ENCODE measurements at places on chromosomes 5 and 9.

DNA sequence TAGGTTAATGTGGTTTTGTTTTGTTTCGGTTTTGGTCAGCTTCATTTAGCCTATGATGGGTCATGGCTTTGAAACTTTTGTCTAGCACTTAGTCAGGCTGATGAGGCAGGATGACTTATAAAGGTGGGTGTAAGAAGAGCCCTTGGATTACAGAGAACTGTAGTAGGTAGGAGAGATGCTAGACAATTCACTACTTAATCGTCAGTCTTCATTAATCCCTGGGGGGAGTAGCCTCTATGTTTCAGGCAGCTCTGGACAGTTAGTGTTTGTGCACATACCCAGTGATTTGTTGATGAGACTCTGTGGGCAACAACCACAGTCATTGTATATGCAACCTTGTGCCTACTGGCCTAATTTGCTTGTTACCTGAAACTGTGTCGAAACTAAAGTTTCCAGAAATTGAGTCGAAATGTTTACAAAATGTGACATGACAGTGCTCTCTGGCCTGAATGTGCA lies 113.3 kb downstream of the MTREX start:
- DNase-seq, result no peak

GRCh38 chr9:105053209-105053652 lies 125.3 kb upstream of the ABCA1 start:
- DNase-seq, result no peak

DNA sequence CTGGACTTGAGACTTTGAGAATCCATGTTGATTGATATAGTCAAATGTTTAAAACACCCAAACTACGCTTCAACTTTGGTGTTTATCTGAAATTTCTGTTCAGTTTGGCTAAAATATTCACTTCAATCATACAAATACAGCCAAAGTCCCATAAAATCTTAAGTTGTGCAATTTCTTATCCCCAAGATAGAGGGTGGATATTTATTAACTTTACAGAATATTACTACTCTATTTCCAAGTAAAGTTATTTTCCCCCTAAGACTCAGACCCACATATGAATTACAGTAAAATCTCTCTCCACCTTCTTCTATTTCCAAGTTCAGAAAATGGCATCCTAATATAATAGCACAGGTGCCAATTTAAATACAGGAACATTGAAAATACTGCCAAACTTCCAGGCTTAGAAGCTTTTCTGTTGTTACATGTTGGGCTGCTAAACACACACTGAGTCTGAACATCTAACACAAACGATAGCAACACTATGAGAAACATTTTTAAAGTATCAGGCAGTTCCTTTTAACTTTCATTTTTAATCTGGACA lies 290.3 kb downstream of the EBF1 start:
- DNase-seq, result no peak

- no peak for DNase-seq
Observed at GRCh38 chr5:10102706-10103497, 146.8 kb downstream of the ATPSCKMT start.

DNA sequence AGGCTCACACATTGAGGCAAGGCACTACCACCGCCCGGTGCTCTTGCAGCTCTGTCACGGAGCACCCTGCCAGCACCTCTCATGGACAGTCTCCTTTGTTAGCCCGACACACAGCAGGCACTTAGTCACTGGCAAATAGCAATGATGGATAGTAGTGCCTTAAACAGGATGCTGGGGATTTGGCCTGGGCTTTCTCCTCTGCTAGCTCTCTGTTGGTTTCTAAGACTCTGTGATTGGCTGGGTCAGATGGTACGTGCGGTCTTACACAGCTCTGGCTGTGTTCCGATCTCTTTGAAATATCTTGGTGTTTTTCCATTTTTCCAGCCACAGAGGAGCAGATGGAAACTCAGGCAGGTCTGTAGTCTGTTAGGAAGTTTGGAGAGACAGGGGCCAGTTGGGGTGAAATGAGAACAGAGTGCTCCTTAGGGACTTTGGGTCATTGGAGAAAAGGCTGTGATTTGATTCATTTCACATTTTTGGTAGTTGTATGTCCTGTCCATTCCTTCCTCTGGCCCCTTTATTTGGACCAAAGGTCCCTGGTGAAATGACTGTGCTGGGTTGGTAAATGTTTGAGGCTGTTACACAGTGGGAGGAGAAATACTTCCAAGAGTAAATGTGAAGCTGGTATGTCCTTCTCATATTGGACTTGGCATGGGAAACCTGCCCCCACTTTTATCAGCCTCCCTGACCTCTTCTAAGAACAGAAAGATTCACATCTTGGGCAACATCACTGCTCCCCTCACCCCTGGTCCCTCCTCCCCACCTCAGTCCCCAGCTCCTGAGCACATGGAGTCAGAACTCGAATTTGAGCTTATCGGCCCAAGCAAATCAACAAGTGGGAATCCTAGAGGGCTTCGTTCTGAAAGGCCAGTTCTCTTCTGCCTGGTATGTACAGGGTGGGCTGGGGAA lies 3.4 kb downstream of the SMIM3 start:
- no peak for DNase-seq

DNA sequence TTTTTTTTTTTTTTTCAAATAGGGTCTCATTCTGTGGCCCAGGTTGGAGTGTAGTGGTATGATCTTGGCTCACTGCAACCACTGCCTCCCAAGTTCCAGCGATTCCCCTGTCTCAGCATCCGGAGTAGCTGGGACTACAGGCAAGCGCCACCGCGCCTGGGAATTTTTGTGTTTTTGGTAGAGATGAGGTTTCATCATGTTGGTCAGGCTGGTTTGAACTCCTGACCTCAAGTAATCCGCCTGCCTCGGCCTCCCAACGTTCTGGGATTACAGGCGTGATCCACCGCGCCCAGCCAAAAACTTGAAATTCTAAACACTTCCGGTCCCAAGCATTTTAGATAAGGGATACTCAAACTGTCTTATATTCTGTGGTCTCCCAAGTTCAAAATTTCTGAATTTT lies 718.9 kb upstream of the MEF2C start:
- no peak for DNase-seq

DNA sequence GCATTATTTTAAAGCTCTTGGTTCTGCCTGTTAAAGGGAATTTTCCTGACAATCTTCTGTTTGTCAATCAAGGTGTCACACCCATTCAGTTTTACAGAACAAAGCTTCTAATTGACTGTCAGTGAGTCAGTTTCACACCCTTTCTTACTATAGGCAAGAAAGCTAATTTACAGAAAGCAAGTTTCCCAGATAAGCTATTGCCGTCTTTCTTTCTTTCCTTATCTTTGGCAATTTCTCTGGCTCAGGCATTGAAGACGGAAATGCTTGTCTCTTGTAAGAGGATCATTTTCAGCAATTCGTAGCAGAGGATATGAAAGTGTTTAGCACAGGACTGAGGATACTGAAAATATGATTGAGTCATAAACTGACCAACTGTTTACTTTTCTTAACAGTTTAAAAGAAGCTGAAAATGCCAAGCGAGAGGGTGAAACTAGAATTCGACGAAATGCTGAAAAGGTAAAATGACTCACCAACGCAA lies 27.0 kb downstream of the SPINK5 start:
- no peak for DNase-seq

GRCh38 chr9:14029806-14030374 lies 284.1 kb downstream of the NFIB start:
- DNase-seq, result no peak

DNA sequence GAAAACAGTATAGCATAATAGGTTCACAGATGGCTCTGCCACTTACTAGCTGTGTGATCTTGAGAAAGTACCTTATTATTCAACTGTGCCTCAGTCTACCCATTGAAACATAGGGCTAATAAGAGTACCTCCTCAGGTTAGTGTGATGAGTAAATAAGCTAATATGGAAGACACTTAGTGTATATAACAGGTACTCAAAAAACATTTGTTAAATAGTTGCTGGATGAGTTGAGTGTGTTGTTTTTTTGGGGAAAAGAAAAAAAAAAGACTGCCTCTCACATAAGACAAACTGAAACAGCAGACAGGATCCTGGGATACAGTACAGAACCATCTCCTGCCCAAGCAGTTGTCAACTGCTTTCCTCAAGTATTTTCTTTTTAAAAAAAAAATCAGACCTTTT lies 5.2 kb downstream of the STOM start:
- no peak for DNase-seq

GRCh38 chr5:135246605-135246922 lies 152.5 kb downstream of the MACROH2A1 start:
- DNase-seq, result no peak

DNA sequence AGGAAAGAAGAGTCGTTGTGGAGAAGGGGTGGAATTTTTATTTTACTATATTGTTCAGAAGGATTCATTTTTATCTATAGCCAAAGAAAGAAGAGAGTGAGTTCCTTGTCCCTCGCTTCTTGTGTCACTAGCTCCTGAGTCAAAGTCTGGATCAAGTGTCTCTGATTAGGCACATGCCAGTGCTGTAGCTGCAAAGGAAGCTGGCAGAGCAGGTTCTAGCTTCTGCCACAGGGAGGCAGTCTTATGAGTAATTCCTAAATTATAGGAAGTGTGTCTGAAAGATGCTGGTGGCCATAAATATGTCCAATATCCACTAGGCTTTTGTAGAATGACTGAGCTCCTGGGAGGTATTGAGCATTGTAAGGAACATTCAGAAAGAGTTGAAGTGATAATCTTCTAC lies 84.7 kb downstream of the DOCK2 start:
- no peak for DNase-seq

GRCh38 chr5:155049569-155050383 lies 36.2 kb downstream of the KIF4B start:
- DNase-seq, result no peak

DNA sequence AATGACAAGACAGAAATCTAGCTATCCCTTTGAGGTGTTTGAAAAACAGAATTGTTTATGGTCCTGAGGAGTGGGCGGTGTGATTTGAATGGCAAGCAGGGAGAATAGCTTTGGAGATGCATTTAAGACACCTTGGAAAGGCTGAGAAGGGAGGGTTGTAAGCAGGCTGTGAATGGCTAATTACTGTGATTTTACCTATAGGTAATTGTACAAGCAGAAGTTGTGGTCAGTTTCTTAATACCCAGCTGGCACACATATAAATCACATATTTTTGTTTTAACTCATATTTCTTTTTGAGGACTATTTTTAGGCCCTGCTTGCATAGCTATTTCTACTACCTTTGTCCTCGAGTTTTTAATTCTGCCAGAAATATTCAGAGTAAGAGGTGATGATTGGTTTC lies 248.6 kb downstream of the KDM4C start:
- no peak for DNase-seq

- peak; percentile 66 for DNase-seq
Observed at GRCh38 chr9:98074115-98074990, 17.8 kb downstream of the NANS start.

Data from T-helper 9 cell (primary cell).